SK-MEL-5 (cell line): ENCODE measurements at places on chromosomes 7 and 10.

- DNase-seq = no peak
These were observed 20.0 kb downstream of the CAMK2G start for GRCh38 chr10:73854310-73854709.

GRCh38 chr10:80357851-80358125 lies 1.2 kb downstream of the DYDC2 start:
- DNase-seq = no peak

DNA sequence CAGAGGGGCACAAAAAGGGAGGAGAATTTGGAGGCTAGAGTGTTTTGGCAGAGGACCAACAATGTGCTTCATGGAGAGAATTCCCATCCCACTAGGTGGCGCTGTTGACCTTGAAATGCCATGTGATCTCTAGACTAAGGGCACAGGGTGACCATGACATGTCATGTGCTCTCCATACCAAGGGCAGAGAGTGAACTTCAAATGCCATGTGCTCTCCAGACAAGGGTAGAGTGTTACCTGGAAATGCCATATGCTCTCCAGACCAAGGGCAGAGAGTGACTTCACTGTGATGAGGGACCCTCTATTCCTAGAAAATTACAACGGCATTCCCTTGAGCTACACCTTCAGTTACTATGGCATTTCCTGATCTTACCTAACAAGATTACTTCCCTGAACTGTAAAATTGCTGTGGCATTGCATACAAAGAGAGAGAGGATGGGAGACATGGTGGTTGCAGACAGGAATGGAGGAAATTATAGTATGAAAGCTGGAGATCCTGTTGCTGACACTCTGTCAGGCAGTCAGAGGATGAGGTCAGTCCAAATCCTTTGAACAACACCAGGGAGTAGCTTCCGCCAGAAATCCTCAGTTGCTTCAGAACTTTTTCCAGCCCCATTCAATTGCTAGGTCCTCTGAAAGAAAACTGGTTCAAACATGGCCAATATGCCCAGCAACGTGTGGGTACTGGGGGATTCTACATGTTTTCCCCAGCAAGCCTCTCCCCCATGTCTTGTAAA lies 60.9 kb upstream of the ACSM6 start:
- peak; percentile 89 for DNase-seq

- no peak for DNase-seq
These were observed 12.7 kb downstream of the FZD1 start for GRCh38 chr7:91276909-91277308.

DNA sequence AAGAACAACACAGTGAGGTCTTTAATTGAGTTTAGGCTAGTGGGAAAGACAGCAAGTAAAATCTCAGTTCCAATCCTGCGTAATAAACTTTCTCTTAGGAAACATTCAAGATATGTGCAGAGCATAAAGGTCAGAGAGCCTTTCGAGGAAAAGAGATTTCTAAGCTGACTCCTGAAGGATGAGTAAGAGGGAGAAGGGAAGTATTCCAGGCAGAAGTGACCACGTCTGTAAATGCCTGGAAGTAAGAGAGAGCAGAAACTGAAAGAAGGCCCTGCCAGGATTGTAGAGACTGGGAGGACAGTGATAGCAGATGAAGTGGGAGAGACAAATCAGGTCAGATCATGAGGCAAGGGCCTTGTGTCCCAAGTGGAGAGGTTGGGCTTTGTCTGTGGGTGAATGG lies 41.8 kb downstream of the PNLIPRP3 start:
- no peak for DNase-seq

GRCh38 chr10:95739056-95739455 lies 16.9 kb upstream of the ENTPD1 start:
- DNase-seq = no peak

DNA sequence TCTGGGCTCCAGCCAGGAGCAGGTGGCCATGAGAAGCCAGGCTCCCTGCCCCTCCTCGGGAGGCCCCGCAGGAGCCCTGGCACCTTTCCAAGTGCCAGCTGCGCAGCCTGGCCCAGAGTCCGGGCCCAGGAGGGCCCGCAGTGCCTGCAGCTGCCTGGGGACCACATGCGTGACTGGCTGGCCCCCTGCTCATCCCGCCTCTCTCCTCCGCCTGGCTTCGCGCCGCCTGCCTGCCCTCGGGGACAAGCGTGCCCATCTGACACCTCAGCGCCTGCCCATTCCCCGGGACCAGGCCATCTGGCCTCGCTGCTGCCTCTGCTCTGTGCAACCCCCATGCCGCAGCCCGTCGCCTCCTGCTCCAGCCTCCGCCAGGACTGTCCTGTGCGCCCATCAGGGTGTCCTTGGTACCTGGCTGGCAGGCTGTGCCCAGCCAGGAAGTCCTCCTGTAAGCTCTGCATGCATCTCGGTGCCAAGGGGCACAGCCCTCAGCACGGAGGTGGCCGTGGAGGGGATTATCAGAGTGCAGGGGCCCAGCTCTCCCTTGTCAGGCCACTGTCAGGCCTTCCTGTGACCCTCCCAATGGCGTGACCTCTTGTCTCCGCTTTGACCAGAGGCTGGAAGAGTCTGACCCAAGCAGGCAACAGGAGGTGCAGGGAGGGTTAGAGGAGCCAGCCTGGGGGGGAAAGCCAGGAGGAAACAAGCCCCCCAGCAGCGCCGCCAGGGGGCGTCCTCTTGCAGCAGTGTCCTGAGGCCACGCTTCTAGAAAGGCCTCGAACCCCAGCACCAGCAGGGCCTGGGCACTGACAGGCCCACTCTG lies 50.5 kb downstream of the TMEM209 start:
- DNase-seq = peak; percentile 17

- no peak for DNase-seq
These were observed 8.9 kb upstream of the VSTM4 start for GRCh38 chr10:49123981-49124950.

DNA sequence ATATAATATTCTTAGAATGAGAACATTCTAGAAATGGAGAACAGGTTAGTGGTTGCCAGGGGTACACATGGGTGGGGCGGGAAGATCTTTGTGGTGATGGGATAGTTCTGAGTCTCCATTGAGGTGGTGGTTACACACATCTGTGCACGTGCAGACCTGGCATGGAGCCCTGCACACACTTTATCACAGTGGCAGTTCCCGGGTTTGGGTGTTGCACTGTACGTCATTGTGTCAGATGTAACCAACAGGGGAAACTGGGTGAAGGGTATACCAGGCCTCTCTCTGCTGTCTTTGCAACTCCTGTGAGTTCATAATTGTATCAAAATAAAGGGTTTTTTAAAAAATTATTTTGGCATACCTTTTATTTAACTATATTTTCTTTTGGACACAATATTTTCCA lies 51.1 kb downstream of the LMTK2 start:
- no peak for DNase-seq

DNA sequence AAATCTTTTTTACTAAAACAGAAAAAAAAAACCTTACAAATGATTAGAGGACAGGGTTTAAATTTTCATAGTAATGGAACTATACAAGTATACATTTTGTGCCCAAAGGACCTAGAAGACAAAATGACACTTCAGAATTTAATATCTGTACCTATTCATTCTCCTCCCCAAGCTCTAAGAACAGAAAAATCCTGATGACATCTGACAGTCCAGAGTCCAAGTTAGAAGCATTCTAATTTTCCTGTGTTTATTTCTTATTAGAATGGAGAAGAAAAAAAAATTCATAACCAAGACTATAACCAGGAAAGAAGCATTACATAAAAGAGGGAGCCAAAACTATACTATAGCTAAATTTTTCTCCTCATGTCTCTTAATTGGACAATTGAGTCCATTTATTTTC lies 138.9 kb upstream of the SLC13A1 start:
- no peak for DNase-seq

DNA sequence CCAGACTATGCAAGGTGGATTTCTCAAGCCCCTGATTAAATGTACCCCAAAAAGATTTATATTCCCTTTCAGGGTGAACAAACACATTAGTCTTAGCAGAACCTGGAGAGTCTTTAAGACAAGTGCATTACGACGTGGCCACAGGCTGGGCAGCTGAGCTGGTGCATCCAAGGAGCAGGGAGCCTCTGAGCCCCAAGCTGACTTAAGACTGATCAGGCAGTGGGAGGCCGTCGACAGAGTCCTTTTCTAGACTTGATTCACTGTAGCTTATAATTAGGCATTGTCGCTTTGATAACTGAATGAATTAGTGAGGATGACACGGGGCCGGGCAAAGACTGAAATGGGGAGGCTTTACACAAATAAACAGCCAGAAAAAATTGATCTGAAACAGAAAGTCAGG lies 353.2 kb downstream of the GPAM start:
- no peak for DNase-seq

- DNase-seq = no peak
These were observed 9.2 kb downstream of the DPCD start for GRCh38 chr10:101597091-101597900.

DNA sequence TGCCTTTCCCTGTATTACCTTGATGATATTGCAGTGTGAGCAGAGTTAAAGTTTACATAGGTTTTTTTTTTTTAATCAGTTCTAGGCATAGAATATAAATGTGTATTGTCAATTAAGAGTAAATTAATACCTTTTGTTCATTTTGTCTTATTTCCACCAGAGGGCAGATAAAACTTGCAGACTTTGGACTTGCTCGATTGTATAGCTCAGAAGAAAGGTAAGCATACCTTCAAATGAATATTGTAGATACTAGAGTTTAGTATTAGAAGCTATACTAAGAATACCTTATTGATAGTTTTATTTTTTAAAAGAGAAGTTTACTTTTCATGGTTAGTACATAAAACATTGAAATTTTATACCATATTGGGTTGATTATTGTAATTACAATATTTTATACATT lies 86.8 kb downstream of the MPLKIP start:
- DNase-seq = peak; percentile 22

GRCh38 chr7:72020311-72020710 lies 391.8 kb downstream of the CALN1 start:
- DNase-seq = no peak

DNA sequence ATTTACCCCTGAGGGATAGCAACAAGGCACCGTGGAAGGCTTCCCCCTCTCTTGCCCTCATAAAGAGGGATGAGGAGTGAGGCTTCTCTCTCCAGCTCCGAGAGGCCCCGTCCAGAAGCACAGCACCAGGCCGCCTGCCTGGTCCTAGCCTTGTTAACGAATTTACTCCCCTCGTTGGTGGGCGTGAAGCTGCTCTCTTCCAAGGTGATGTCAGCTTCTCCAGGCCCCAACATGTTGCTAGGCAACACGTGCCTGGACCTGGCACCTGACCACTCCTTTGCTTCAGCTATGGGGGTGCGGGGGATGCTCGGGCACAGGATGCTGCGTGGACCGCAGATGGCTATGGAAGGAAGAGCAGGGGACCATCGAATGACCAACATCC lies 135.2 kb upstream of the MGMT start:
- DNase-seq = no peak

DNA sequence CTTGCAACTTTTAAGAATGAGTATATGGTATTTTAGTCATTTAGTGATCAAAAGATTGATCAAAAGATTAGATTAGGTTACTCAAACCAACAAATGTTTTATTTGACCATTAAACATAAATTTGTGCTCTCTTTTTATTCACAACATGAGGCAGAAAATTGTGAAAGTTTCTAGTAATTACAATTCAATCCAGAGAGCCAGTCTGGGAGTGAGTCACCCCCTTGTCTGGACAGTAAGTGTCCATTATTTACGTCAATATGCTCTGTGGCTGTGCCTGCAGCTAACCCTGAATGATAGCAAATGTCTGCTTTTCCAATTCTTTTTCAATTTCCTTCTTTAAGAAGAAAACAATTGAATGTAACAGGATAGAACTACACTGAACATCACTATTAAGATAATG lies 27.9 kb downstream of the GNG11 start:
- peak; percentile 9 for DNase-seq

- no peak for DNase-seq
These were observed 92.1 kb downstream of the CUL1 start for GRCh38 chr7:148790850-148791249.

DNA sequence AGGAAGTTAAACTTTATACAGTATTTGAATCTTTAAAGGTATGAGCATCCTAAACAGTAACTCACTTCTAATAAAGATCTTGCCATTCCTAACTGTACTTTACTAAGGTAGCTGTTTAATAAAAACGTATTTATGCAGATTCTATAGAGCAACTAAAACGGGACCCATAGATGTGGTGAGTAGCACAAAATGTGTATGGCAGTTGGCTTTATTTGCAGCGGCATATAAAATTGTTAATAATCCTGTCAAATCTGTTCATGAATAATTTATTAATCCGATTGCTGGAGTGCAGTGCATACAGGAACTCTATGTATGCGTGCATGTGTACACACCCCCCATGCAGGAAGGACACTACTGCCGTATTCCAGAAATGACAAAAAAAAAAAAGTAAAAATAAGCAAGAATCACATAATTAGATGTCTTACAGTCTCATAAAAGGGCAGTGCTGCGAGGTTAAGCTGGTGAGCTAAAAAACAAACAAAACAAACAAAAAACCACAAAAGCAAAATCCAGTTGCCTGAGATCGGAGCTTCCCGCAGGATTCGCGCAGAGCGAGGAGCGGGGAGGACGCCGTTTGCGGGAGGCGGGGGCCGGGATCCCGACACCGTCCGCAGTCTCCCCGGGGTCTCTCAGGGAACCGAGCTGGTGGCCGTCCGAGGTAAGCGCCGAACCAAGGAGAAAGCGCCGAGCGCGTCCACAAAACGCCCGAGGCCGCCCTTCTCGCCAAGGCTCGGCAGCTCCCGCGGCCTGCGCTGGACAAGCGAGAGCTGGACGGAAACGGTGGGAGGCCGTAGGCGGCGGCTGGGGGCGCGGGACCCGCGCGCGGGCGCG lies 518 bp upstream of the COMMD3 start:
- no peak for DNase-seq

GRCh38 chr10:48895803-48896195 lies 43.8 kb downstream of the LRRC18 start:
- no peak for DNase-seq

DNA sequence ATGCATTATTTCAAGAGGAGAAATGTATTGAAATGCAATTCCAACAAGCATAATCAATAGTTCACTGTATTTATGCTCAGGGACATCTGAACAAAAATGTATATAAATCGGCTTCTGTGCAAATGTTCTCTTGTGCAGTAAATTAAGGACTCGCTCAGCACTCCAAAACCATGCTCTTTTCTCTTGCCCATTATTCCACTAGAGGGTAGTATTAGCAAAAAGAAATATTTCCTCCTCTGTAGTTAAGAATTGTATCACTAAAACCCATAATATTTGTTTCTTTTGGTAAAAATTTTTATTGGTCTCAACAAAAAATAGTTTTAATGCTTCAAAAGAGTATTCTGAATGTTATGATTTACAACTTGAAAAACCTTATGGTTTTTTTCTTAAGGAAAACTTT lies 803.1 kb downstream of the PCDH15 start:
- DNase-seq = peak; percentile 44

DNA sequence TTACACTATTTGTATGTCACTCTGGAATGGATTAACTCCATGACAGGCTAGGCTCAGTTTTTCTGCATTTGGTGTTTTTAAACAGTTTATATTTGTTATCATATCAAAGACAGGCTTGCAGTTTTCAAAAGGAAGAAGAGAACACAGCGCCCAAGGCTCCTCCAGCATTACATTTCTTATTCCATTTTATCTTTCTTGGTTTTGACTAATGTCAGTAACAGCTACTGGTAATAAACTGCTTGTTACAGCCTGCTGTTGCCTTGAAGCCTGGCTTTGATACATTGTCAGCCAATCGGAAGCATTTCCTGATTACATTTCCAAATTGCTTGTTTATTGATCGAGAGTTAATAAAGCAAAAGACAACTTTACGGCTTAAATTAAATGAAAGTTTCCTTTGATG lies 166.0 kb upstream of the MDFIC start:
- DNase-seq = no peak

- no peak for DNase-seq
These were observed 58.6 kb downstream of the LAMB4 start for GRCh38 chr7:108071551-108071950.

- no peak for DNase-seq
These were observed 102.0 kb upstream of the RPA3 start for GRCh38 chr7:7820409-7820808.

- no peak for DNase-seq
These were observed 368.8 kb downstream of the PRPF18 start for GRCh38 chr10:13955409-13956068.
